ENCODE measurements at places on chromosomes 11 and 22.

GRCh38 chr11:112302226-112302868 lies 41.7 kb upstream of the PLET1 start:
- ATAC-seq, result peak; percentile 69

- ATAC-seq, result no peak
These were observed 44.9 kb downstream of the PLEKHA7 start for GRCh38 chr11:16969010-16969999.

GRCh38 chr11:112761911-112762706 lies 199.1 kb upstream of the NCAM1 start:
- ATAC-seq, result no peak

- peak; percentile 30 for ATAC-seq
These were observed 50.7 kb downstream of the BMAL1 start for GRCh38 chr11:13328286-13328685.
